ENCODE measurements at places on chromosomes 6 and 20.

- no peaks in the 10 kb centered on the region for H3K36me3 ChIP-seq
- no peaks in the 10 kb centered on the region for H3K27me3 ChIP-seq
- no peak overlapping the region for H3K4me3 ChIP-seq
- H3K27ac ChIP-seq: no peak overlapping the region
- no peak for DNase-seq
These were observed 79.3 kb upstream of the TOP1 start for GRCh38 chr20:40949346-40949745.

DNA sequence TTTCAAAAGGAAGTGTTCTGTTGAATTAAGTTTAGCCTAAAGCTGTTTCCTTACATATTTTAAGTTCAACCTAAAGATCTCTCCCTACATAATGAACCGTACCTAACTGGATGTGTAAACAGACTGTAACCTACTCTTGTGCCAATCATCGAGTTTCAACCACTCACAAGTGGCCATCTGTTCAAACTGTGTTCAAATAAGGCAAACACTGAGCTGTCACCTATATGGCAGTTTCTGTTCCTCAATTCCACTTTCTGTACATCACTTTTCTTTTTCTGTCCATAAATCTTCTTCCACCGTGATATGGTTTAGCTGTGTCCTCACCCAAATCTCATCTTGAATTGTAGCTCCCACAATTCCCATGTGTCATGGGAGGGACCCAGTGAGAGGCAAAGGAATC is 428.6 kb downstream of the HACE1 start:
- DNase-seq: no peak
- no peak overlapping the region for H3K27ac ChIP-seq
- H3K27me3 ChIP-seq: no peaks in the 10 kb centered on the region
- no peaks in the 10 kb centered on the region for H3K4me1 ChIP-seq

DNA sequence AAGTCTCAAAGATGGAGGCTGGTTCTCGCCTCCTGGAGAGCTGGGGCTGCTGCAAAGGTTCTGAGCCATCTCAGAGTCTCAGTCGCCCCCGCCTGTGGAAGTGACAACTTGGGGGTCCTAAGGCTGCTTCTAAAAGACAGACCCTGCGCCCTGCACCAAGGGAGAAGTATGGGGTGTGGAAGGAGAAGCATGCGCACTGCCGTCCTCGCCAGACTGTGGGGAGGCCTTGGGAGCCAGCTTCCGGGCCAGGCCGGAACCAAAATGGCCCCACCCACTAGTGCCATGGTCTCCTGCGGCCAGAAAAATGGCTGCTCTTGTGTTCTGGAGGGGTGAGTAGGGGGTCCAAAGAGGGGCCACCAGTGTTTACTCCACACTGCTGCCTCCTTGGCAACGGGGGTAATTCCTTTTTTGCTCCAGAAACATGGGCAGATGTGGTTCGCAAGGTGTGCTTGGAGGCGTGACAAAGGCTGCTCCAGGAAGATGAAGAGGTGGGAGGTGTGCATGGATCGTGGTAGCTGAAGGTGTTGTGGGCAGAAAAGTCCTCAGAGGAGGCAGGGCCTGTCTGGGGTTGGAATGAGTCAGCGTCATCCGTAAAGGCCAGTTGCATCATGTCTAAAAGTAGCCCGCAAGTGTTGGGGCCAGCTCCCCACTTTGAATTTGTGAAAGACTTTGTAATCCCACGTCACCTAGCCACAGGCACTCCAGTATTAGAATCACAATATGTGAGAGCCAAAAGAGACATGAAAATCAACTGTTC is 329.8 kb upstream of the SOX4 start:
- no peak for DNase-seq
- no peaks in the 10 kb centered on the region for H3K4me1 ChIP-seq
- no peaks in the 10 kb centered on the region for H3K36me3 ChIP-seq
- no peak overlapping the region for H3K4me3 ChIP-seq

DNA sequence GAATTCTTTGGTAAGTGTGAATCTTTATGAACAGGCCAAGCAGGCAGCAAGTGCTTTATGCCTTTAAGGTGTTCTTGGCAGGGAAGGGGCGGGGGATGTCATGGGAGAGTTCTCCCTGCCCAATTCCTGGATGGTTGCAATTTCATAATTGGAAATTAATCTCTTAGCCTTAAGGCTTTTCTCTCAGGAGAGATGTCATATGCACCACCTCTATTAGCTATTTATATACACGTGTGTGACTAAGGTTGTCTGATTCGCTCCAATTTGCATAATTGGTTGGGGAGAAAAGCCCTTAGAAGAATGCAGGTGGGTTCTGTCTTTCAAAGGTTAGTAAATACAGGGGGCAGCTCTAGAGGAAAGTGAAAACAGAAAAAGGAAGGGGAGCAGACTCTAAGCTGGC is 5.2 kb upstream of the ENPP5 start:
- no peak overlapping the region for H3K4me3 ChIP-seq
- H3K27me3 ChIP-seq: peaks cover 2% of the 10 kb centered on the region
- DNase-seq: no peak
- no peak overlapping the region for H3K27ac ChIP-seq

- H3K27ac ChIP-seq: no peak overlapping the region
- no peaks in the 10 kb centered on the region for H3K27me3 ChIP-seq
- no peak for DNase-seq
- H3K4me3 ChIP-seq: no peak overlapping the region
- no peaks in the 10 kb centered on the region for H3K4me1 ChIP-seq
These were observed 44.4 kb downstream of the EPM2A start for GRCh38 chr6:145690969-145691368.

GRCh38 chr6:101527467-101527866 is 134.0 kb downstream of the GRIK2 start:
- no peaks in the 10 kb centered on the region for H3K27me3 ChIP-seq
- no peaks in the 10 kb centered on the region for H3K4me1 ChIP-seq
- H3K27ac ChIP-seq: no peak overlapping the region
- DNase-seq: no peak
- H3K36me3 ChIP-seq: no peaks in the 10 kb centered on the region

- no peaks in the 10 kb centered on the region for H3K27me3 ChIP-seq
- no peaks in the 10 kb centered on the region for H3K36me3 ChIP-seq
- DNase-seq: no peak
These were observed 28.7 kb downstream of the ISM1 start for GRCh38 chr20:13249798-13250170.

DNA sequence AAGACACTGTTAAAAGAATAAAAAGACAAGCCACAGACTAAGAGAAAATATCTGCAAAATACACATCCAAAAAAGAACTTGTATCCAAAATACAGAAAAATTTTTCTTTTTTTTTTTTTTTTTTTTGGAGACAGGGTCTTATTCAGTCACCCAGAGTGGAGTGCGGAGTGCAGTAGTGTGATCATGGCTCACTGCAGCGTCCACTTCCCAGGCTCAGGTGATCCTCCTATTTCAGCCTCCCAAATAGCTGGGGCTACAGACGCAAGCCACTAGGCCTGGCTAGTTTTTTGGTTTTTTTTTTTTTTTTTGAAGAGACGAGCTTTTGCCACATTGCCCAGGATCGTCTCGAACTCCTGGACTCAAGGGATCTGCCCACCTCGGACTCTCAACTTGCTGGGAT is 3.1 kb downstream of the ZUP1 start:
- DNase-seq: no peak
- peaks cover 34% of the 10 kb centered on the region for H3K4me1 ChIP-seq
- no peak overlapping the region for H3K4me3 ChIP-seq
- H3K36me3 ChIP-seq: no peaks in the 10 kb centered on the region
- no peaks in the 10 kb centered on the region for H3K27me3 ChIP-seq

GRCh38 chr6:53483423-53484353 is 61.2 kb downstream of the GCLC start:
- no peaks in the 10 kb centered on the region for H3K36me3 ChIP-seq
- no peak overlapping the region for H3K4me3 ChIP-seq
- H3K4me1 ChIP-seq: peaks cover 20% of the 10 kb centered on the region

DNA sequence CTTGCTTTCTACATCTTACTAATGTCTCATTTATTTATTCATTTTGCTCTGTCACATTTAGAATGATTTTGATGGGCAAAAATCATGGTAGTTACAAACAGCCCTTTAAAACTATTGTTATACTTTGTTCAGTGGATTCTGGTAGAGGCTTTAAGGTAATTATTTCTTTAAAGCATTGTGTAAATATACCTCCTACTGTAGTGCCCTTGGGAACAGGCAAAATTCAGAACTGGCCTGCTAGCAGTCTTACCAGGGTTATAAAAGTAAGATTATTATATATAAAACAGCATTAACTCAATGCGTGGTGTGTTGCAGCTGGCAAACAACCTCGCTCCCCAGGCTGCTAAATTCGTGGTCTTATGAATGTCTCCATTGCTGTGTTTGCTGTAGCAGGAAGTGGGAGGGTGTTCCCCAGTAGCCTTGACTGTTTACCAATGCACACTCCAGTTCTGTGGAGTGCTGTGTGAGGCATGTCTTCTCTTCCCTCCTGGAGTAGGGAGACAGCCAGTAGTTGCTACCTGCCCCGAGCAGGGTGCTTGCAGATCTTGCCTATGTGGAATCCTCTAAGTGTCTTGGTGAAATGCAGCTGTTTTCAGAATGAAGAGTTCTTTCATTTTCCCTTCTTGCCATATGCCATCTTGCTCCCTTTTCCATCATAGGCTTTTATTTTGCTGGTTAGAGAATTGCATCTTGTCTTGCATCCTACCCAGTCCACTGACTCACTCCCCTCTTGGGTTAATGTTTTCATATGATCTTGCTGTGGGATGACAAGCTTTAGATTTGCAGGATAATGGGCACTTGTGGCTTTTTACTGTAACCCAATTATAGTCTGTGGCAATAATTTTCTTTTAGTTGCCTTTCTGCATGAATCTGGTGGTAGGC is 45.3 kb downstream of the IGF2R start:
- H3K27ac ChIP-seq: no peak overlapping the region
- no peak overlapping the region for H3K4me3 ChIP-seq
- H3K4me1 ChIP-seq: peaks cover 9% of the 10 kb centered on the region
- DNase-seq: no peak
- peaks cover 40% of the 10 kb centered on the region for H3K36me3 ChIP-seq
- H3K27me3 ChIP-seq: no peaks in the 10 kb centered on the region

Measured in suprapubic skin (tissue), 4 donors.